Activated CD4-positive, CD25-positive, alpha-beta regulatory T cell (primary cell): ENCODE measurements at places on chromosomes 5 and 9.
A peak's percentile ranks its signal among the peaks of the same experiment; 100 is the strongest.

GRCh38 chr5:61082516-61083280, 79.6 kb downstream of the SMIM15 start:
- no peak for DNase-seq

DNA sequence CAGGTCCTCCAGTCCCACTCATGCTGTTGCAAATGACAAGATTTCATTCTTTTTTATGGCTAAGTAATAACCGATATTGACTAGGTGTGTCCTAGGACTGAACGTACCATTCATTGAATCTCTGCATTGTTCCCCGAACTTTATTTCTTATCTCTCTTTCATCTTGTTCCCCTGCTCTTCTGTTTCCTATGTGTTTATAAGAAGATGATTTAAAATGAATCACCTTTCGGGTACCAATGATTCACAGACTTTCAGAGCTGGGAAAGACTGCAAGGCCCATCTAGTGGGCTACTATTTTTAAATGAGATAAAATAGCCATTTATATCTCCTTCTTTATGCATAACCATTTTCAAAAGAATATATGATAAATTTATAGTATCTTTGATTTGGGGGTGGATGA, 133.0 kb downstream of the CDH18 start:
- no peak for DNase-seq

DNA sequence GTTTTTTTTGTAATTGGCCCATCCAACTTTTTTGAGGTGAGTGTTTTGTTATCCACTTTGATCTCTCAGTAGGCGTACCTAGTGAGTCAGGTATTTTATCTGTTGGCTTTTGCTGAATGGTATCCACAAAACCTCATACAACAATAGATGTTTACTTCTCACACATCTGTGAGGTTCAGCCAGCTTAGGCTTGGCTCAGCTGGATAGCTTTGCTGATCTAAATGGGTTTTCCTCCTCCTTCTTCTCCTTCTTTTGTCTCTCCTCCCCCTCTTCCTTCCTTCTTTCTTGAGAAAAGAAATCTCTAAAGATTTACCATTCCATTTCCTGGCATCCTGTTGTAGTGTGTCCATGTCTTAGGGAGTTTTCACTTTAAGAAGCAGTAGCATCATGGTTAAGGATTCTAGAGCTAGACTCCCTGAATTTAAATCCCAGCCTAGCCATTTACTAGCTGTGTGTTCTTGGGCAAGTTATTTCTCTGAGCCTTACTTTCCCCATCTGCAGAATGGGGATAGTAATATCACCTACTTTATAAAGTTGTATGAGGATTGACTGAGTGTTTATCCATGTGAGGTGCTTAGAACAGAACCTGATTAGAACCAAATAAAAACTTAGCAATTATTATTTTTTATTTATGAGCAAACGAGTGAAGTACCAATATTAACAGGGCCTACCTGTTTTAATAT, 126.3 kb downstream of the ARHGAP26 start:
- DNase-seq, result no peak

DNA sequence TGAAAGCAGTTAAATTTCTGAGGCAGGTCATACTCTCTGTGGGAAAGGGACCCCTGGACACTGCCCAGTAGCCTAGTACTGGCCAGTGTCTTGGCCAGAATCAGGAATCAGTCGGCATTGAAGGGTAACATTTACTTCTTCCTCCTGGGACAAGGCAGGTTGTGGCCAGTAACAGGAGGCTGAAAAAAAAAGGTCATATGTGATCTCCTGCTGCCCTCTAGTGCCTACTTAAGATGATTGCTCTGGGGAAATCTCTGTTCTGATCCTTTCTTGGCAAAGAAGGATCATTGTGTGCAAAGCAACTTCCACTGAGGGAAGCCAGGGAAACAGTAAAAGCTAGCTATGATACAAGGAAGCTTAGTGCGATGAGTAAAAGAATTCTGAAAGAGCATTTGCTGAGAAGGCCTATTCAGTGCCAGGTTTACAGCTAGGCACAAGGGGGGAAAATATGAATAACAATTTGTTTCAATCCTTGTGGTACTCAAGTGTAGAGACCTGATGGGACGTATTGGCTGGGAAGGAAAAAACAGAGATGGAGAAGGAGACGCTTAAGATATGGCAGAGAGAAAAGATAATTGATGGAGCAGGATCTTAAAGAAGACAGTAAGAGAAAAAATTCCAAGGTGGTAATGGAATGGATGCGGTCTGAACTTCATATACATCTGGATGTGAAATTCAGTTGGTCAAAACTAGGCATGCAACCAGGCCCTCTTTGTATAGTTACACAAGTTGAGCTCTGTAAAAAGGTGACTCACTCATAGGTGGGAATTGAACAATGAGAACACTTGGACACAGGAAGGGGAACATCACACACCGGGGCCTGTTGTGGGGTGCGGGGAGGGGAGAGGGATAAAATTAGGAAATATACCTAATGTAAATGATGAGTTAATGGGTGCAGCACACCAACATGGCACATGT, 25.8 kb upstream of the TRIM32 start:
- DNase-seq, result no peak

GRCh38 chr5:95591490-95591901, 28.4 kb upstream of the GPR150 start:
- DNase-seq, result no peak

- no peak for DNase-seq
Observed at GRCh38 chr5:2031581-2031980, 148.9 kb upstream of the IRX4 start.

DNA sequence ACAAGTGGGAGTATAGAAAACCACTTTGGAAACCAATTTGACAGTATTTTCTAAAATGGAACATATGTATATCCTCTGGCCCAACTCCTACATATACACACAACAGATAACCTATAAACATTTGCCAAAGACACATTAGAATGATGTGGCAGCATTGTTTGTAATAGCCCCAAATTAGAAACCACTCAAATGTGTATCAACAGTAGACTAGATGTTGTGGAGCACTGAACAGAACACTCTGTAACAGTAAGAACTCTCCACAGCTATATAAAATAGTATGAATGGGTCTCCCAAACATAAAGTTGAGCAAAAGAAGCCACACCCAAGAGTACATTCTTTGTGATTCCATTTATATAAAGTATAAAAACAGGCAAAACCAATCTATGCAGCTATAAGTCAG, 6.1 kb downstream of the ZNF622 start:
- no peak for DNase-seq

- no peak for DNase-seq
Observed at GRCh38 chr5:169703813-169704212, 66.7 kb downstream of the DOCK2 start.

- DNase-seq, result no peak
Observed at GRCh38 chr9:129362287-129363000, 184.4 kb upstream of the IER5L start.

GRCh38 chr9:91056917-91057316, 255.3 kb downstream of the SYK start:
- no peak for DNase-seq

DNA sequence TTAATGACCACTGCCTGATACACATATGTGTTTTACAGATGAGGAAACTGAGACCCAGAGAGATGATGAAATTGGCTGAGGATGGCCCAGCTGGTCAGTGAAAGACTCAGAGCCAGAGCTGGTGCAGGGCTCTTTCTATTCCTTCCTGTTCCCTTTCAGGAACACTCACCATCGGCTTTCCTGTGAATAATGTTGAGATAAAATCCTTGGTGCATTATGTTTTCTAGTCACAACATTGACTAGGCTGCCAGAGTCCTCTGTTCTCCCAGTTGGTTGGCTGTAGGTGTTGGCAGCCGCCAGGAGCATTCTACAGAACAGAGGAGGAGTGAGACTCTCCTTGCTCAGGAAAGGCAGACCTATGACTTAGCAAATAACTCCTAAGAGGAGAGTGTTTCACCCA, 14.8 kb downstream of the TGFBI start:
- DNase-seq, result no peak

GRCh38 chr5:4941161-4941560, 199.0 kb upstream of the ADAMTS16 start:
- DNase-seq, result no peak

DNA sequence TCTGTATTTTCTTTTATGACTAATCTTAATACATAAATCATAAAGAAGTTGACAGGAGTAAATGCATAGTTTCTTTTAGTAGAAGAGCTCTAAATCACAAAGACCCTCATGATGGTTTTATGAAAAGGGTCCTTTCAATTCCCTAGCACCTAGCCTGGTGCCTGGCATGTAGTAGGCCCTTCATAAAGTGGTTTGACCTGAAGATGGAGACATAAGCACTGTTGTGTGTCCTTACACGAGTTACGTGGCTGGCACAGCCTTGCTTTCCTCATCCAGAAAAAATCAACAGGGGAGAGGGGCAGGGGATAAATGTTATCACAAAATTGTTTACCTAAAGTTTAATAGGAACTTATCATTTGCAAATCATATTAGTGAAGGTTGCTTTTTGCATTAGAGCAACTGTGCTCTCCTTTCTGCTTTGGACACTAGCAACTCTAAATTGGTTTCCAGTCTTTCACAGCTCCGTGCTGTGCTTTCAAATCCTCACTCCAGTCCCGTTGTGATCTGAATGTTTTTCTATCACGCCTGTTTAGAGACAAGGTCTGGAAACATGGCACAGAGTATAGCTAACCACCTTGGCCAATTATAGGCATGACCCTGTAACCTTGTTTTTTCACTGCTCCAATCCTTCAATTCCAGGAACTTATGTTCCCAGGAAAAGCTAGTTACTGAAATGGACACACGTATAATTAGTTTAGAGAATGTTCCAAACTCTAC, 55.7 kb downstream of the ARL15 start:
- DNase-seq, result no peak

DNA sequence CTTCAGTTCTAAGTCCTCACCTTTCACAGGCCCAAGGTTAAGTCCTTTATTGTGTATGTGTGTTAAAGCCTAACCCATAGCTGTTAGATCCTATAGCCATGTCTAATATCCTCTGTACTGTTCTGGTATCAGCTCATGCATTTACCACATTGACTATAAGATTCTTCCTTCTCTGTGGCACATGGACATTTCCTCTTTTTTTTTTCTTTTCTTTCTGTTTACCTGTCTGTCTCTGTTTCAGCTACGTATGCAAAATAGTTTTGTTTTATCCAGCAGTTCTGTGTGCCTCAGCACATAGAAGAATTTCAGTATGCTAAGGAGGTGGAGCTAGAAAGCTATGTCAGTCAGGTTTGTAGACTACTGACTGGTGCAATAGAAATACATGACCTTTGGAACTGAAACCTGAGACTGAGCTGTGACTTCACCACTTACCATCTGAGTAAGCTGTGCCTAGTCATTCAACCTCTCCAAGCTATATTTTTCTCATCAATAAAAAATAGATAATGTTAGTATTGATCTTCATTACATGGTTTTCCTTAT, 155.6 kb upstream of the VLDLR start:
- DNase-seq, result no peak

DNA sequence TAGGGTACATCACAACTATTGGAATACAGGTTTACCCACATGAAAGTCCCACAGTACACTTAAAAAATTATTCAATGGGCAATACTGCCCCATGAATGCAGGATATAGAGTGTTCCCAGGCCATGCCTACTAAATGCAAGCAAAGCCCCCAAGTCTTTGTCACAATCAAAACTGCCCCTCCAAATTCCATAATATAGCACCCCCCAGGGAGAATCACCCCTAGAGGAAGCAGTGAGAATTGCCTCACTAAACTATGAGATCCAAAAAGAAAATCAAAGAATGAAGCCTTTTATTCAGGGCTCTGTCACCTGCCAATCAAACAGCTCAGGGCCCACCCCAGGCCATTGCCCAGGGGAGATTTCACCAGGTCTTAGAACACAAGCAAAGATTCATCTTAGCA, 90.8 kb downstream of the ATPSCKMT start:
- DNase-seq, result no peak

DNA sequence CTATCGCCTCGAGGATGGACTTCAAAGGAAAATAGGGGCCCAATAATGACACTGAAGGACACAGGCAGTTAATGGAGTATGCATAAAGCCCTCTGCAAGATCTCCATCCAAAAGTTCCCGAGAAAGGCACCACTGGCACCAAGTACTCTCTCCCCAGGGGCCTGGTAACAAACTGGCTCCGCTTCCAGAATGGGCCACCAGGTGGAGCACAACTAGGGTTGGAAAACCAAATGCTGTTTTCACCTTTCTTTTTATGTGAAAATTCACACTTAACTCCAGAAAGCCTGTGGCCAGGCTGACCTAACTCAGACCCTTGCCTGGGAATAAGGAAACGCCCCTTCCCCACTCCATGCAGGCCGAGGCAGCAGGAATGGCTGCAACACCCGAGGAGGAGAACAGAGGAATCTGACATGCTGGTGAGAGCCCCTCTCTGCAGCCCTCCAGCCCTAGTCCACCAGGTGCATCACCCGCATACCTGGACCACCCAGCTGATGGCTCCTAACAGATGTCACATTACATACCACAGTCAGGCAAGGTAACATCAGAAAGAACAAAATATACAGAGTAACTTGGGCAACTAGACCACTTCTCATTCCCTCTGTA, 42.8 kb downstream of the CAMSAP1 start:
- DNase-seq, result peak; percentile 64

GRCh38 chr5:96432216-96433065, 607 bp downstream of the PCSK1 start:
- no peak for DNase-seq

DNA sequence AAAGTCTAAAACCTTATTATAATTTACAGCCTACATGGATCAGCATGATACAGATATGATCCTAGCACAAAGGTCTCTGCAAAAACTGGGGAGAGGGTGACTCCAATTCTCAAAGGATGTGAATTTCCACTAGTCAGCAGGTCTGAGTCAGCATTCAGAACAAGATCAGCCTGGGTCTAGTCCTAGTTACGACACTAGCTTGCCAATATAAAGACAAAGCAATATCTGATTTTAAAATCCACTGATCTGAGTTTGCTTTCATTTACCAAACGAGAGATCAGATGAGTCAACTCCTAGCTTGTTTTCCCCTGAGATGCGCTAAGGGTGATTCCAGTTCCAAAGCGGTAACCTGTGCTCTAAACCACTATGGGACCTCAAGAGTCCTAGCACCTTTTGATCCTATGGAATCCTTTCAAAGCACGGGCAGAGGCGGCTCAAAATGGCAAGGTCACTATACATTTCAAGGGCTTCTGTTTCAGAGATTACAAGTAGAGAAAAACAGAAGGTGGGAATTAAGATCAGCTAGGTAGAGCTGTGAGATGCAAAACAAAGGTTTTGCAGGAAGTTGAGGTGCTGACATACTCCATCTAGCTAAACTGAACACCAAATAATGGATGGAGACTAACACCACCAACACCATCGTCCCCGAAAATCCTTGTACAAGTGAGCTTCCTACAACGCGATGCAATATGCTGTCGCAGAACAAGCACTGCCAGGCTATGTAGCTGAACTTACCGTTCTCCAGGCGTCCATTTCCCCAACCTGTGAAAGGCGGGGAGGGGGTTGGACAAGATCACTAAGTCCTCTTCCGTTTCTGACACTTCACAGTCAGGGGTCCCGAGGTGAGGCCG, 906 bp downstream of the SLC25A51 start:
- DNase-seq, result no peak

DNA sequence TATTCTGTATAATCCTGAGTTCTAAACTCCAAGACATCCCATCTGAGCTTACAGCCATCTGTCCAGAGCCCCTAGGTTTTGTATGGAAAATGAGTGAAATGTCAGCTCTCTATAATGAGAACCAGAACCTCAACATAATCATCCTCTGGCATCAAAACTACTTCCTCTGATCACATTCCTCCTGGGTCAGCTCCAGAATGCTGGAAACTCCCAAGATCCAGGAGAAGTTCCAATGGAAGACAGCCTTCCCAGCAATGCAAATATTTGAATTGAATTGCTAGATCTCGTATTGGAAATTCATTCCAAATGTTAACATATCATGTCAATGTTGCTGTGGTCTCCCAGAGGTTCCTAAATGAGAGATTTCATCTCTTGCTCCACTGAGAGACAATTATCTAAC, 23.8 kb downstream of the C9 start:
- no peak for DNase-seq
